Dermis blood vessel endothelial cell (primary cell): ENCODE measurements at places on chromosomes 11 and 22. TPM values are rescaled to one million over a fixed set of nuclear protein-coding genes. Genes with fewer than 3 reads are reported as not detected.

Gene NCAPD3
- 20.6 and 38.5 TPM in 2 replicates for total RNA-seq

Gene DERL3
- total RNA-seq = 0.68 and 1.3 TPM in 2 replicates

Gene MLC1
- total RNA-seq = not detected in 2 replicates

Gene OR52A1
- total RNA-seq = not detected in 2 replicates

Gene TNNI2
- not detected in 2 replicates for total RNA-seq

Gene ACTN3
- total RNA-seq = under 0.01 and 0.14 TPM in 2 replicates

Gene OR52N1
- not detected in 2 replicates for total RNA-seq

Gene HBG1
- not detected in 2 replicates for total RNA-seq
